ENCODE measurements at places on chromosomes 2 and 18. TPM values are rescaled to one million over a fixed set of nuclear protein-coding genes. Genes with fewer than 3 reads are reported as not detected.

- no peaks in the 10 kb centered on the region for H3K27me3 ChIP-seq
- peaks cover 6% of the 10 kb centered on the region for H3K4me1 ChIP-seq
- H3K27ac ChIP-seq, result no peak overlapping the region
These were observed 144.9 kb upstream of the MYCN start for GRCh38 chr2:15795426-15795825.

- no peak overlapping the region for H3K4me3 ChIP-seq
- no peaks in the 10 kb centered on the region for H3K4me1 ChIP-seq
These were observed 494.4 kb downstream of the SOX11 start for GRCh38 chr2:6186332-6187151.

The GNLY gene
- 36.1 TPM for total RNA-seq

The BOLL gene
- total RNA-seq, result 2.5 TPM
